Fibroblast of mammary gland (primary cell): ENCODE measurements at places on chromosomes 7 and 10.

DNA sequence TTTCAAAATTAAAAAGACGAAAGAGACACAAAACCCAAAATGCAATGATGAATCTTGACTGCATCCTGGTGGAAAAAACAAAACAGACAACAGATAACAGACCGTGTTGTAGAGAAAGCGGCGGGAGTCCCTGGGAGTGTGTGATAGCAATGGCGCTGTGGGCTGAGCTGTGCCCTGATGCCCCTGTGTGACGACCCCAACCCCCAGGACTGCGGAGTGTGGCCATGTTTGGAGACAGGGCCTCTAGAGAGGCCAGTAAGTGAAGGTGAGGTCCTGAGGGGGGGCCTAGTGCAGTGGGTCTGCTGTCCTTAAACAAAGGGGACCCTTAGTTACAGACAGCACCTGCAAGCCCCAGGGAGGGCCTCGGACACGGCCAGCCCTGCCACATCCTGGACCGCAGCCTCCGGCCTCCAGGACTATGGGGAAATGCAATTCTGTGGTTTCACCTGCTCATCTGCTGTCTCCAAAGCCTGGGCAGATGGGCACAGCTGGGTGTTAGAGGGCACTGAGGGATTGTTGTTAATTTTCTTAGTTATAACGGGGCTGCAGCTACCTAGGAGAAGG is 277.7 kb downstream of the DNAJB6 start:
- DNase-seq = no peak

- no peak for DNase-seq
Measured at GRCh38 chr7:151836927-151837205, 40.0 kb downstream of the PRKAG2 start.

DNA sequence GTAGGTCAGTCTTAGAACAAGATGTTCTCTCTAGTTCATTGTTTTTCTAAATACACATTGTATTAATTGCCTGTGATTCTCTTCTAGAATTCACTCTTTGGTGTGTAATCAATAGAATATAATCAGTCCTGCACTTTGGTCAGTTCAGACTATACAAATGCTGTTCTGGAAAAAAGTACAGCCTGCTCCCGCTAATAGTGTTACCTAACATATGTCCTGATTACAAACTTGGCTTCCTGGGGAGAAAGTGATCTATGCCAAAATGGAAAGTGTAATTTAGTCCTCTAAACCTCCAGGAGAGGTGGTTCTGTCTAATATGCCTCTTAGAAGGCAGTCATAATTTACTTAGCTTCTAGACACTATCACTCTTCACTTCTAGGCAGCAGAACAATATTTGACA is 215.5 kb downstream of the SEMA3D start:
- no peak for DNase-seq

DNA sequence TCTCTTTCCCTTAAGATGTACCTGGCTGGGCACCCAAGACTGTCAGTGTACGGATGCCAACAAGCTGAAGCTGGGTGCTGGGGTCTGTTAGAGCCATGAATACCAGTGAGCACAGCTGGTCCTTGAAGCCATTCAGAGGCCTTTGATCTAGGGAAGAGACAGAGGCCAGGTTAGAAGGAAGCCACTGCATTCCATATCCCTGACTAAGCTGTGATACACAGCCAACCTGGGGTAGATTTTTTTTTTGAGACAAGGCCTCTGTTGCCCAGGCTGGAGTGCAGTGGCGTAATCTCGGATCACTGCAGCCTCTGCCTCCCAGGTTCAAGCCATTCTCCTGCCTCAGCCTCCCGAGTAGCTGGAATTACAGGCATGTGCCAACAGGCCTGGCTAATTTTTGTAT is 20.8 kb downstream of the ZDHHC16 start:
- DNase-seq = peak; percentile 29

GRCh38 chr10:117609095-117609795 is 66.7 kb downstream of the EMX2 start:
- DNase-seq = peak; percentile 88

DNA sequence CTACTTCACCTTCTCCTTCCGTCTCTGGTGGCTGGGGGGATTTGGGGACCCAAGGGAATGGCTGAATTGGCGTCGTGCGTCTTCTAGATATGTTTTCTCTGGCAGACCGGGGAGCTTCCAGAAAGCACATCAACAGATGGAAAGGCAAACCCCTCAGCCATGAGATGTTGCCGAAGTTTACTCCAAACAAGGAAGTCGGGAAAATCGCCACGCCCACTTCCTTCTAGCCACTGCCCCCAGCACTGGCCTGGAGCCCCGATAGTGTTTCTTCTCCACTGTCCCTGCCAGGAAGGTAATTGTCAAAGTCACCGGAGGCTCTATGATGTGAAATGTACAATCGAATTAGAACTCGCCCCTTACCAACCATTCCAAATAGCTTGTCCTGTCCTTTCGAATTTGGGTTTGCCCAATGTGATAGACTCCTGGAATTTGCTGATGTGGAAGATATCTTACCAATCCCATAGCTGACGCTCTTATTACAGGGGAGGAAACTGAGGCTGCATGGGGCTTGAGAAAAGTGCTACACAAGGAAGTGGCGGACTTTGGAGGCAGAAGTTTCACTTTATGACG is 191.0 kb downstream of the LSM5 start:
- DNase-seq = no peak

GRCh38 chr7:37356911-37357636 is 91.6 kb downstream of the ELMO1 start:
- no peak for DNase-seq

DNA sequence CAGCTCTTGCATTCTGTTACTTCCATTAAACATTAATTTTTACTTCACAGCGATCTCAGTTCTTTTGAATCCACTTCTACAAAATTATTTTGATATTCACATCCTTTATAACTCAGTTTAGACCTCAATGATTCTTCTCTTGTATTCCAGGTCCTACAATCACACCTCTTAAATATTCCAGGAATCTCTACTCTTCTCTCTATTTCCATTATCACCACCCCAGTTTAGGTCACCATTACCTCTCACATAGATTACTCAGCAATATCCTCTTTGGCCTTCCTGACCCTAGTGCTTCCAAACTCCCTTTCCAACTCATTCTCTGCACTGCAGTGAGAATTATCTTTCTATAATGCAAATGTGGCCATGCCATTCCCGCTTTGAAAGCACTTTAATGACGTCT is 27.1 kb upstream of the GPR37 start:
- DNase-seq = no peak

DNA sequence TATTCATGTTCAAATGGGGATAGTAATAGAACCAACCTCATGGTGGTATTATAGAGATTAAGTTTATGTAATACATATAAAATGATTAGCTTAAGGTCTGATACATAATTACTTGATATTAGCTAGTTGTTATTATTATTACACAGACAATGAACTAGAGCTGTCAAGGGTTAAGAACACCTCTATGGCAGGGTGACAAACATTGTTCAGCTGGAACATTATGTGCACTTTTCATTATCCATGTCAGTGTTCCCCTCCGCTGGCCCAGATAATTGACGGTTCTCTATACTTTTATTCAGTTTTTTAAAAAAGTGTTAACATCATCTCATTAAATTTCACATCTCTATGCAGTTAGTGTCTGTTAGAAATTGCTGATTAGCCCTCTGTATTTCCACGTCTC is 142.1 kb downstream of the CDK14 start:
- DNase-seq = no peak
